Skeletal muscle cell (primary cell): ENCODE measurements at places on chromosomes 6 and 20.

DNA sequence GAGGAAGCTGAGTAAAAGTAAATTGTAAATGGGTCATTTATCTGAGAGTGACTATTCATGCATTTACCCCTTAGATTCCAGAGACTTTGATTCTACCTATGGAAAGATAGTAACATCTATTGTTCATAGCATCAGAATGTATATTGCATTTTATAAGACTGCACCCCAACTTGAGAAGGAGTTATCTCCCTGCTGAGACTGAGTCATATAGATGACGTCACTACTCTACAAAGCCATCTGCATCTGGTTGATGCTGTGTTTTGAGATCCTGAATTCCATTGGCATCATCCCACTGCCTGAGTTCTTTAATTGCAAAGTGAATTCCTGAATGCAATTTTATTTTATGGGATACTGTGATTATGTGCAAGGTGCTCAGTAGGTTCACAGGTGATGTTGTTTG is 444.0 kb upstream of the SLC35B3 start:
- no peak for DNase-seq

DNA sequence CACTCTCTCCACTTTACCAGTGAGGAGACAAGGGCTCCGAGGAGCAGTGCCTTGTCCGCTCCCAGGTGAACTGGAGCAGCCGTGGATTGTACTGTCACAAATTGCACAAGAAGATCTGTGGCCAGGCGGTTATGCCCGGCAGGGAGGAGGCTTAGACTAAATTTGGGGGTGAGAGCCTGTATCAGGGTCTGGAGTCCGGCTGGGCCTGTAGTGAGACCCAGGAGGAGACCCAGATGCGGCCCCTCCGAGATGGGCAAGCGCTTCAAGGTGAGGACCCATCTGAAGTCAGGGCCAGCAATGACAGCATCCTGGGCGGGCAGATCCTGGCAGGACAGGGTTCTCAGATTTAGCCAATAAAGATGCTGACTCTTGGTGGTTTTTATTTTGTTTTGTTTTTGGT is 27.6 kb downstream of the BANF2 start:
- DNase-seq, result no peak

DNA sequence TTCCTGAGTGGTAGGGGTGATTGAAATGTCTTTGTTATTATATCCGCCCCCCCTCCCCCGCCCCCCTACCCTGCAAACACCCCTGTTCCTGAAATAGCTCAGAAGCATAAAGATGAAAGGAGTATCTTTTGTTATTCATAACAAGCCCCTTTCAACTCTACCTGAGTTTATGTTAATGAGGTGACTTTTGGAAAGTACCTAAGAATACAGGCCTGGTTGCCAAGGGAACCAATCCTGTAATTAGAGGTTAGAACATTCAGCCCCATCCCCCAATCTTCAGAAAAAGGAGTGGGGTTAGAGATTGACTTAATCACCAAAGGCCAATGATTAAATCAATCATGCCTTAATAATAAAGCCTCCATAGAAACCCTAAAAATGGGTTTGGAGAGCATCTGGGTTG is 979.2 kb upstream of the GJE1 start:
- DNase-seq, result no peak

GRCh38 chr6:120894077-120894476 is 440.2 kb downstream of the TBC1D32 start:
- no peak for DNase-seq

DNA sequence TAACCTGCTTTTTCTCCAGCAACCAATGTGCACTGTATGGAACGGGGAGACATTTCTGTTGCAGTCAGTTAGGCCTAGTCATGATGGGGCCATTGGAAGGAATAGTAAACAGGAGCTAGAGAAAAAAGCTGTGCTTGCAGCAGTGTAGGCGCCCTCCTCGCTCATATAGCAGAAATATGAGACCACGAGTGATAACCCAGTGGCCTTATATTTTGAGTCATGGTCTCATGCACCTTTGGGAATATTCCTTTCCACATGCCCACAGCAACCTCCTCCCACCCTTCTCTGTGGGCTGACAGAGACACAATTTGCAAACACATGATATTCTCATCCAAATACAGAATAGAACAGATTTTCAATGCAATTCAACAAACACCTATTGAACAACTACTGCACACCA is 248.9 kb upstream of the CITED2 start:
- DNase-seq, result no peak

DNA sequence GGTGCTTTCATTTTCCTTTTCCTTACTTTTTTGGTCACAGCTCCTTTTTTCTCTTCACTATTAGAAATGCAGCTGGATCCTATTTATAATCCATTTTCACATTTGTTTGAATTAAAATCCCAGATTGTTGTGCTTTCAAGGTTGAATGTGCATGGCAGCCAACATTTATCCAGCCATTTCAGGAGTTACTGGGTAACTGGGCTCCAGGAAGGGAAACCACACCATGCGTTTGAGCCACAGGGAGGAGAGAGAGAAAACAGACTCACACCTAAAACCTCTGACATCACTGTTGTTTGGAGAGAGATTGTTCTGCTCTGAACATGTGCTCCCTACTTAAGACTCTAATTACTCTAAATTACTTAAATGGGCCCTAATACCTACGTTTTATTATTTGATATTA is 173.4 kb downstream of the BMP2 start:
- no peak for DNase-seq

DNA sequence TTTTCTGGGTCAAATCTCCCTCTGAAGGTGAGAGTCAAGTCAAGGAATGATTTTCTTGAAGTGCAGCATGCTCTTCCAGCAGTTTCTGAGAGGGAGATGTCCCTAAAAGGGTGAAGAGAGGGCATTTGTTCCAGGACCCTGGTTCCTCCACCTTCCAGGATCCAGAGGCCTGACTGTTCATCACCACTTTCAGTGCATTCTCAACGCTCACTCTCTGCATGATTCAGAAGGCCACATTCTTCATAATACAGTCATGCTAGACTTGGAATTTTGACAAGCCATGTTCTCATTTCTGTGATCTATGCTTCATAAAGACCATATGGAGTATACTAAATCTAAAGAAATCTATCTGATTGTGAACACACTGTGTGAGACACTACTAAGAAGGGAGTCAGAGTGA is 85.1 kb downstream of the PDE7B start:
- DNase-seq, result peak; percentile 97

GRCh38 chr6:134921721-134922261 is 28.1 kb downstream of the ALDH8A1 start:
- DNase-seq, result no peak

- no peak for DNase-seq
Observed at GRCh38 chr20:44762466-44763140, 16.9 kb downstream of the KCNK15 start.

GRCh38 chr6:127199470-127199869 is 67.2 kb upstream of the RNF146 start:
- no peak for DNase-seq

DNA sequence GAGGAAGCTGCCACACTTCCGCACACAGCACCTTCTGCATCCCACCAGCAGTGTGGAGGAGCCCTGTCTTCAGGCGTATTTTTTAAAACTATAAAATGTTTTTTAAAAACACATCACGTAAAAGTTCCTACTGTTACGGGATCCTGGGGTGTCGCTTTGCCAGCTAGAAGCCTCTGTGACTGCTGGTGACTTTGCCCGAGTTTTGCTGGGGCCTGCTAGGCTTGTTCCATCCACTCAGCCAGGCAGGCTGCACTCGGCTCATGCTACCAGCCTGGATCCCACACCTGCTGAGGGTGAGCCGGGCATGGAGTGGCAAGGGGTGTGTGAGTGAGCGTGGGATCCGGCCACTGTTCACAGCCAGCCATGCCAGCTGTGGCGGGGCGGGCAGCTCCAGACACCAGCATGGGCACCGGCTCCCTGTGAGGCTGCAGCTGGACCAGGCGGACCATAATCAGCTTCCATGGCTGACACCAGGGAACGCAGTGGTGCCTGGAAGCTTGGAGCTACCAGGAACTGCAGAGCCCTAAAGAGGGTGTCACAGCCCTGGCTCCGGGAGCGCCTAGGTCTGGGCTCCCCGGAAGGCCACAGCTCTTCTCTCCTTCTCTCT is 12.3 kb upstream of the SLCO4A1 start:
- no peak for DNase-seq

DNA sequence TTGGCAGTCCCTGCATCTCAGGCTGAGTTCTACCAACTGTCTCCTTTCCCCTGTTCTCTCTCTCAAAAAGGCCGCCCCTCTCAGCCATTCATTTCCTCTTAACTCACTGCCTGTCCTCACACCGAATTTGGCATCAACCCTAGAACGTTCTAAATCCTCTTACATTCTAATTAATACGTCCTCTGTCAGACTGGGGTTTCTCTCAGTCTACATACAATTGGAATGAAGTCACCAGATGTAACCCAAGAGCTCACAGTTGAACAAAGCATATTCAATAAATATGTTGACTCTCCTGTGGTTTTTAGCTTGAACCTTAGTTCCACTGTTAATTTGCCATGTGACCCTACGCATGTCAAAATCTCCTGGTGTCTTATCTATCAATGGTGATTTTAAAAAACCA is 269.6 kb downstream of the CLIC5 start:
- peak; percentile 76 for DNase-seq

GRCh38 chr6:159728531-159728964 is 1.2 kb downstream of the WTAP start:
- no peak for DNase-seq

DNA sequence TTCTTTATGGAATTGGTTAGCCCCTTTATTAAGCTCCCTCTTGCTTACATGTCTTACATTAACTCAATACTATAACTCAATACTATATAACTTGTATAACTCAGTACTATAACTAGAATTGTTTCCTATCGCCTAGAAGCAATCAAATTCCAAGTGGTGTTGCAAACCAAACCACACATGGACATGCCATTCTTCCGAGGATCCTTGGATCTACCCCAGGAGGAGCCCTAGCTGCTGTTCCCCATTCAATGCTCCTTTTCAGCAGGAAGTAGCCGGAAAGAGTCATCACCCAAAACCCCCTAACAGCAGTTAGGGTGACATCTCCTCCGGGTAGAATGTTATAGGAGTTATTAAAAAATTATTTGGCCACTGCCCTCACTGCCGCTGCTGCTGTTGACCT is 40.5 kb downstream of the PLN start:
- DNase-seq, result no peak

DNA sequence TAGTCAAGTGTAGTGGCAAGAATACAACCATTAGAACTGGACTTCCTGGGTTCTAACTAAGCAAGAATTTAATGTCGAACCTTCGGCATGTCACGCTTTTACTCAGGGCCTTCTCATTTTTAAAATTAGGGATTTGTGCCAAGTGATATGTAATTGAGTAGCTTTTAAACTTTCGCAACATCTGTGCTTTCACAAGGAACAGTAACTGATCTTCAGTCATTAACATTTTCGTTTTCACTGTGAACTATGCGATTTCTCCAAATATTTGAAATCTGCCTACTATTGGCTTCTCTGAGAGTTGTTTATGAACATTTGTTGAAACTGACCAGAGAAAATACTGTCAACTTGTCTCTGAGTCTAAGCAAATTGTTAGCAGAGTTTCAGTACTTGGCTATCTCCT is 27.6 kb downstream of the GRM1 start:
- DNase-seq, result no peak

DNA sequence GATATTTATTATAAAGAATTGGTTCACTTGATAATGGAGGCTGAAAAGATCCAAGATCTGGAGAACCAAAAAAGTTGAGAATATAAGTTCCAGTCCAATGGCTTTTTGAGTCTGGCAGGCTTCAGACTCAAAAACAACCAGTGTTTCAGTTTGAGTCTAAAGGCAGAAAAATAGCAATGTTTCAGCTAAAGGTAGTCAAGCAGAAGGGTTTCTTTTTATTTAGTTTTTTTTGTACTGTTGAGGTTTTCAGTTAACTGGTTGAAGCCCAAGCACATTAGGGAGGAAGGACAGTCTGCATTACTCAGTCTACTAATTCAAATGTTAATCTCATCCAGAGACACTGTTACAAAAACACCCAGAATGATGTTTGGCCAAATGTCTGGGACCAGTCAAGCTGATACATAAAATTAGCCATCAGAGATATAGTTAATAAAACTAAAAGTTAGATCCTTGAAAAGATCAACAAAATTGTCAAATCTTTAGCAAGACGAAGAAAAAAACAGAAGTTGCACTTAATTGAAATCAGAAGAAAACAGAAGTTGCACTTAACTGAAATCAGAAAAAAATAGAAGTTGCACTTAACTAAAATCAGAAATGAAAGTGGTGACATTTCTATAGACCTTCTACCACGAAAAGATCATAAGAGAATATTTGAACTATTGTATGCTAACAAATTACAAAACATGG is 980.3 kb upstream of the FLRT3 start:
- DNase-seq, result no peak

GRCh38 chr6:37696220-37696840 is 1.4 kb downstream of the MDGA1 start:
- no peak for DNase-seq

DNA sequence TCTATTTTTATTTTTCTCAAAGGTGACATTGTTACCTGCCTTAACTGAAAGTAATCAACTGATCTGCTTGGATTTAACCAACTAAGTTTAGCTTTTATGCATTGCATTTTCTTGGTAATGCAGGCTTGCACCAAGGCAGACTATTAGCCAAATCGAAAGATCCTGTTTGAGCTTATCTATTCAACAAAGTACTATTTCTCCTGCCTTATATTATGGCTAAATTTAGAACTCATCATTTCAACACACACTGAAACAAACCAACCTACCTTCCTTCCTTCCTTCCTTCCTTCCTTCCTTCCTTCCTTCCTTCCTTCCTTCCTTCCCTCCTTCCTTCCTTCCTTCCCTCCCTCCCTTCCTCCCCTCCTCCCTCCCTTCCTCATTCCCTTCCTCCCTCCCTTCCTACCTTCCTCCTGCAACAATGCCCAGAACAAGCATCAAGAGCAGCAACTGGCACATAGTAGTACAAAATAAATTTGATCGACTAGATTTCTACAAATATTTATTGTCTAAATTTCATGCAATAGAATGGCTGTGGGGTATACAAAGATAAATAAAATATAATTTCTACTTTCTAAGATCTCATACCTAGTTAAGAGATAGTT is 17.0 kb upstream of the RNF182 start:
- DNase-seq, result no peak

DNA sequence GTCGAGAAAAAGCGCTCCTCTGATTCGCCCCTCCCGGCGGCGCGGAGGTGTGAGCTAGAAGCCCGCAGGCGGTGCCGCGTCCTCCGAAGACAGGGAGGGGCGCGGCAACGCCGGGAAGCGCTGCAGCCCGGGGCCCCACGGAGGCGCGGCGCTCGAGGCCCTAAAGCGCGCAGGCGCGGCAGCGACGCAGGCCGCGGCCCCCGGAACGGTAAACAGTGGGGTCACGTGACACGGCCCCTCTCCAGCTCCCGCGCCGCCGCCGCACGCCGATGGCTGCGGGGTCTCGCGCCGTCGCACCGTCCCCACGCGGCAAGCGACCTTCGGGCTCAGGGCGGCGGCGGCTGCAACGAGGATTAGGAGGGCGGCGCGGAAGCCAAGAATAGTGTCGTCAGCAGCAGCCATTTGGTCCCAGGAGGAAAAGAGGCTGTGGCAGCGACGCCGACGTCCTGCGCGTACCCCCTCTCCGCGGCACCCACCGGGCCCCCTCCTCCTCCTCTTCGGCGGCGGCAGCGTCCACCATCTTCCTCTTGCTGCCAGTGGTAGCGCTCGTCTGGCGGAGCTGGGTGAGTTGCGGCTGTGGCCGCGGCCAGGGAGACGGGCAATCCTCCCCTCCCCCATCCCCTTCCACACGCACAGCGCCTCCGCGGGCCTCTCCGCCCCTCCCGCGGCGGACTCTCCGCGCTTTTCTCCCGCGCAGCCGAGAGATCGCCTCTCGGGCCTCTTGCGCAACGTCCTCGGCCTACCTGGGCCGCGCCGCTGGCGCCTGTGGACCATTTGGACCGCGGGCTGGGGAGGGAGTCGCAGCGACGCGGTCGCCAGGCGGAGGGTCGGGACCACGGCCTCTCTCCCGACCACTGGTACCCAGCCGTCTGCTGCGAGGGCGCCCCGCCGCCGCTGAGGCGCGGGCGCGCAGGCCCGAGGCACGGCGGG is at the start of gene PHF3:
PHF3 (plus strand) TSS at position 215 of the 930 bp plus-strand sequence. CDS start 10,750 bp downstream, outside the sequence.
- peak; percentile 65 for DNase-seq
